Astrocyte of the spinal cord (primary cell): ENCODE measurements at places on chromosomes 16 and 17.

DNA sequence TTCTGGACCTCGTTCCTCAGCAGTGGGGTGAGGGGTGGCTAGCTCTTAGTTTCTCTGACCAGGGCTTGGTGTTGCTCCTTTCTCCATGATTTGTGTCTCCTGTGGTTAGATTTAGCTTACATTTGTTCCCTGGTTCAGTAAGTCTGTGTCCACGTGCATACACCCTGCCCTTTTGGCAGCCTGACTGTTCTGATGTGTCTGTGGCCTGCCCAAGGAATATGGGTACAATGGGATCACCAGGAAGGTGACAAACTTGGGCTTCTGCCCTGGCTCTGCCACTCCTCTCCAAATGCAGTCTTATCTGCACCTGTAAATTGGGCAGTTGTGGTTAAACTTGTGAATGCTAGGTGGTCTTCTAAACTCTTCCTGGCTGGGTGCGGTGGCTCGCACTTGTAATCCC is 17.5 kb downstream of the ALKBH5 start:
- DNase-seq: no peak

DNA sequence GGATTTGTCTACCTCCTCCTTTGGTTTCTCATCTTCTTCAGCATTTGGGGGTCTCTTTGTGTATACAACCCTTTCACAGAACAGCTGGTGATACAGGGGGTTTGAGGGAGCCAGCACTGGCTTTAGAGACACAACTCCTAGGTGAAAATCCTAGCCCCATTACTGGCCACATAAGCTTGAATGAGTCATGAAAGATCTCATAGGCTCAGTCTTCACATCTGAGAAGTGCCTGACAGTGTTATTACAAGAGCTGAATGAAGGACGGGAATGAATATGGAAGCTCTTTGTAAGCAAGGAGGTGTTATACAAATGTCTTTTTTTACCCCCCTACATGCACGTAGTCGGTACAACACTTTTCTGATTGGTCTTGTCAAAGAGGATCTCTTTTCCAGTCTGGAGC is 1.7 kb upstream of the B4GALNT2 start:
- DNase-seq: no peak

DNA sequence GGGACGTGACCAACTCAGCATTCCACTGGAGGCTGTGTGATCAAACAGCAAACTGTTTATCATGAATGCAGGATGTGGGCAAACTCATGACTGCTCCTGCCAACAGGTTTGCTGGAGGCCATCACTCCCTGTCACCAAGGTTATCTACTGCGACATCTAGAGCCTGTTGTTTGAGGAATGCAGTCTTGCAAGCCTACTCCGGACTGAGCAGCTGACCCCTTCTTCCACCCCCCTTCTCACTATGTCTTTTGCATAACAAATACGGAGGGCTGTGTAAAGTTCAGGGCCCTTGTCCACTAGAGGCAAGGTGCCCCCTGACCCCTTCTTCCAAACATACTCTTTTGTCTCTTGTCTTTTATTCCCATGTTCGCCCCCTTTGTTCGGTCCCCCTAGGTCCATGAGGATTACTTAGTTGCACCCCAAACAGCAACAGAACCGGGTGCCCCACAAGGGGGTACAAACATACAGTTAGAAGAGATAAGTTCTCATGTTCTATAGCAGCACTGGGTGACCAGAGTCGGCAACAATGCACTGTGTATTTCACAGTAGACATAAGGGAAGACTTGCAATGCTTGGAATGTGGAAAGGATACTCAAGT is 28.7 kb downstream of the MEAK7 start:
- no peak for DNase-seq

DNA sequence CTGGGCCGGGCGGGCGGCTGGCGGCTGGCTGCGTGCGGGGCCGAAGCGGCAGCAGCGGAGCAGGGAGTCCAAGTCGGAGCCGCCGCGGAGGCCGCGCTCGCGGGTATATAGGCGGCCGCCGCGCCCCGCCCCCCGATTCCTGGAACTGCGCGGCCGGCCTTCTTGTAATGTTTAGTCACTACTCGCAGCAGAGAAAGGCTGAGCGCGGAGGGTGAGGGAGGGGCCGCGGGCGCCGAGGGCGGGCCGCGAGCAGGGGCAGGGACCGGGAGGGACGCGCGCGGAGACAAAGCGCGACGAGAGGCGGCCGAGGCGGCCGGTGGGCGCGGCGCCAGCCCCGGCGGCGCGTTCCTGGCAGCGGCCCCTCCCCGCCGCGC is at the start of gene SOCS3:
Gene SOCS3, minus strand, starts transcription at position 81 of the 374 bp plus-strand sequence. CDS start 982 bp downstream, outside the sequence.
- DNase-seq: peak; percentile 99

DNA sequence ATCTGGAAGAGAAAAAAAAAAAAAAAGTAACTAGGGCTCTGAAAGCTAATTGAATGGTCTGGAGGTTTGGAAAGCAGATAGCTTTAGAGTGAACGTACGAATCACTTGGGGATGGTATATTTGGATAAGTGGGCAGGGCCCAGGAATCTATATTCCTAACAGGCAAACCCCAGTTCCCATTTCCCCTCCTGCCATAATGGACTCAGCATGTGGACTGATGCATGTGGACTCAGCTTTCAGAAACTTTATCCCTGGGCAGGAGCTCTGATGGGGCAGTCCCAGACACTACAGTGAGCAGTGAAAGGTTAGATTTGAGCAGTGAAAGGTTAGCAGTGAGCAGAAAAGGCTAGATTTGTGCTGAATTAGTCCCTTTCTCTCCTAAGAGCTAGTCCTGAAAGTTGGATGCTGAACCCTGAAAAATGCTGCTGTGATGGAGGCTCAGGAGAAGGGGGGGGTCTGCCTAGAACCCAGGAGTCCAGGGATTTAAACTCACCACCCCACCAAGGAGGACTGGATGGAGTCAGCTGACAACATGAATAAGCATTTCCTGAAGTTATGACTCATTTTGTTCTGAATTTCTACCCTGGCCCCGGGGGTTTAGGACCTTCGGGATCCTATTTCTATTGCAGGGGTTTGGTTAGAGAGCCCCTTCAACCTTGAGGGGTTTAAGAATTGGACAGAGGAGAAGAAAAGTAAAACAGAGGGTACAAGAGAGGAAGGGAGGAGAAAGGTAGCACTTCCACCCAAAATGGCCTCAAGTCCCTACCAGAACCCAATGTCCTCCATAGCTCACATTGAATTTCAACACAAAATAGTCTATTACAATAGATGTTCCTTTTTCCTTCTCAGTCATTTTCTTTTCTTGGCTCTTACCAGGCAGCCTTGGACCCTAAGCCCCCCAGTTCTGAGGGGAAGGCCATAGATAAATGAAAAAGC is 10.3 kb upstream of the FZD2 start:
- peak; percentile 69 for DNase-seq

DNA sequence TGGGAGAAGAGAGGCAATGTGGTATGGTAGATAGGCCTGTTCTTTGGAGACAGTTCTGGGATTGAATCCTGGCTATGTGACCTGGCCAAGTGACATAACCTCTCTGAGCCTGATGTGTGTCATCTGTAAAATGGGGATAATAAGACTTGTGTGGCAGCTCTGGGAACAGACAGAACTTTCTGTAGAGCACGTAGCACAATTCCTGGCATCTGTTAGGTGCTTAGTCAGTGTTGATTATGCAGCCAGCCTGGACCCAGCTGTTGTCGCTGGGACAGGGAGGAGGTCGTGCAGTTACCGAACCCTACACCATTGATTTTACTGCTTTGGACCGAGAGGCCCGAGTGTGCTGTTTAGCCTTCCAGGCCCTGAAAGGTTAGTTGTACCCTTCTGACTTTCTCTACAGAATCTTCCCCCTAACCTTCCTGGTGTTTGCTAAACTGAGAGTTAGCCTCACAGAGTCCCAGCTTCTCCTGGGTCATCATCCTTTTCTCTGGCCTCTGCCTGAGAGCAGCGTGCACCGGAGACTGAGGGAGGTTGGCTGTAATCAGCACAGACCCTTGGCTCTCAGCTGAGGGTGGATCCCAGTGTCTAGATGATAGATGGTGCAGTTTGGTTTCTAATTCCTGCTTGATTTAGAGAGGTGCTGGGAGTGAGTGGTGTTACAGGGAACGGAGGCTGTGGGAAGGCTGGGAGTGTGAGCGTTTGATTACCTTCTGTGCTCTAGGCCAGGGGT is 31.9 kb downstream of the MSI2 start:
- DNase-seq: no peak

GRCh38 chr17:76732734-76733617 is 4.2 kb downstream of the SRSF2 start:
- no peak for DNase-seq

DNA sequence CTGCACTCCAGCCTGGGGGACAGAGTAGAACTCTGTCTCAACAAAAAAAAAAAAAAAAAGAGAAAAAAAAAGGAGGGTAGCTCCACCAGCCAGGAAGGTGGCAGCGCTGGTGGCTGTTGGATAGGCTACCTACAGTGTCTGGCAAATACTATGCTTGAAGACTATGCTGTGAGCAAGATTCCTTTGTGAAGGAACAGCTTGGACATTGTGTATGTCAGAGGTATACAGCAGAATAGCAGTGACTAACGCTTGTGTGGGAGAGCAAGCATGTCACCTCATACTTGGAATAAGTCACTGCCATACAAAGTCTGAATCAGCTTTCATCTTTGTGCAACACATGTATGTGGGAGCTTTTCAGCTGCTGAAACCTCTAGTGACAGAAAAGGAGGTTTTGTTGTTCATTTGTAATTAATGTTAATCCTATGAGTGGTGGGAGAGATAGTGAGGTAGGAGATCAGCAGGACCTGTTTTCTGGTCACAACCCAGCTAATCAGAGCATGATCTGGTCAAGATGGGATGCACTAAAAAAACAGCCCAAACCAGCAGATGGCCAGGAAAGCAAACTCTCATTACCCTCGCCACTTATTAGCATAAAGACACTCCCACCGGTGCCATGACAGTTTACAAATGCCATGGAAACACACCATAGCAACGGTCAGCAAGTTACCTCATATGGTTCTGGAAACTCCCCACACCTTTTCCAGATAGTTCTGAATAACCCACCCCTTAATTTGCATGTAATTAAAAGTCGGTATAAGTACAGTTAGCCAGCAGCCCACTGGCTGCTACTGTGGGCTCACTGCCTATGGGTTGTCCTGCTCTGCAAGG is 6.8 kb upstream of the ITGAD start:
- DNase-seq: no peak

GRCh38 chr17:11487469-11487868 is 110.8 kb upstream of the DNAH9 start:
- DNase-seq: no peak

DNA sequence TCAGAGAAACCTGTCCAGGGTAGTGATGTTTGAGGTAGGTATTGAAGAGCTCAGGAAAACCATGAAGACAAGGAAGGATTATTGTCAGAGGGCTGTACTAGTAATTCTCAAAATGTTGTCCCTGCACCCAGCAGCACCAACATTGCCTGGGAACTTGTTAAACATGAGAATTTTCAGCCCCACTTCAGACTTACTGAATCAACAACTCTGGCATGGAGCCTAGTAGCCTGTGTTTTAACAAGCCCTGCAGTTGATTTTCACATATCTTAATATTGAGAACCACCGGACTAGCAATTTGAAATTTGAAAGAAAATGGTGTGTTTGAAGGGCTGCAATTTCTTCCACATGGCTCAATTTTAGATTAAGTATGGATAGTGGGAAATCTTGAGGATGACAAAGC is 2.8 kb upstream of the KIF2B start:
- no peak for DNase-seq

- no peak for DNase-seq
Observed at GRCh38 chr16:62967163-62967562, 930.9 kb upstream of the CDH8 start.

DNA sequence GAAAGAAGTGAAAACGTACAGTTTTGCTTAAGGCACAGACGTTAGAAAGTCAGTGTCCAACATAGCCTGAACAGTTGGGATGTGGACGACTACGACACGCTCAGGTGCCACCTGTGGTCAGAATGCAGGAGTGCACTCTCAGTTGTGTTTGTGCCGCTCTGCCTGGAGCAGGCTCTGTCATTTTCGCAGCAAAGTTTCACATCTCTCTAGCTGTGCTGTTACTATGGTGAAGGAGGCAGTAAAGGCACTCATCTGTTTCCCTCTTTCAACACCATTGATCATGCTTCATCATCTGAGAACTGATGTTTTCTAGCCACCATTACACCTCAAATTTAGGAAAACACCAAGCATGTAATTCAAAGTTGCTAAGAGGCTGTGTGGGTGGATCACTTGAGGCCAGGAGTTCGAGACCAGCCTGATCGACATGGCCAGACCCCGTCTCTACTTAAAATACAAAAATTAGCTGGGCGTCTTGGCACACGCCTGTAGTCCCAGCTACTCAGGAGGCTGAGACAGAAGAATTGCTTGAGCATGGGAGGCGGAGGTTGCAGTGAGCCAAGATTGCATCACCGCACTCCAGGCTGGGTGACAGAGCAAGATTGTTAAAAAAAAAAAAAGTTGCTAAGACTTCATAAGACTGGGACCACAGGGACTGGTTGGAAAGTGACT is 44.9 kb upstream of the DNAJA2 start:
- DNase-seq: peak; percentile 5

- no peak for DNase-seq
Observed at GRCh38 chr16:29702269-29702668, 23.3 kb downstream of the QPRT start.

DNA sequence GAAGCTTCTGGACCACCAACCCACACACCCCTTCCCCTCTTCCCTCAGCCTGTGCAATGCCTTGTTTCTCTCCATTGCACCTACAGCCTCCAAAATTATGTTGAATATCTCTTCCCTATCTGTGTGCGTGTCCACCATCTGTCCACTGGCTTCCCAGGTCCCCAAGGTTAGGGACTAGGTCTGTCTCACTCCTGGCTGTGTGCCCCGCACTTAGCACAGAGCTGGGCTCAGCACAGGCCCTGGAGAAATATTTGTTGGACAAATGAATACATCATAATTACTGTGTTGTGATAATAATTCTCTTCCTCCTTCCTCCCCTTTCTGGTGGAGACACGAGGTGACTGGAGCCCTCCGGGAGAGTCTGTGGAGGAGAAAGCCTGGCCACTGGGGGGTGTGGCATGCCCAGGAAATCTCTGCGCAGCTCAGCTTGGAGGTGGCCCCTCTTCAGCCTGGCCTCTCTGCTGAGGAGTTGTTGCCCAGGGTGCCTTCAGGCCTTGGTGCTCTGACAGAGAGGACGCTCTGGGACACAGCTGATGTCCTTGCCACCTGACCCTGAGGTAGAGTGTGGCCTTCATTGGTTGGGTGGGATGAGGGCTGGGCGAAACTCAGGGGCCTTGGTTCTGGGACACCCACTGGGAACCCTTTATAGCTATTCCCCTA is 3.3 kb upstream of the BRD7 start:
- DNase-seq: no peak

DNA sequence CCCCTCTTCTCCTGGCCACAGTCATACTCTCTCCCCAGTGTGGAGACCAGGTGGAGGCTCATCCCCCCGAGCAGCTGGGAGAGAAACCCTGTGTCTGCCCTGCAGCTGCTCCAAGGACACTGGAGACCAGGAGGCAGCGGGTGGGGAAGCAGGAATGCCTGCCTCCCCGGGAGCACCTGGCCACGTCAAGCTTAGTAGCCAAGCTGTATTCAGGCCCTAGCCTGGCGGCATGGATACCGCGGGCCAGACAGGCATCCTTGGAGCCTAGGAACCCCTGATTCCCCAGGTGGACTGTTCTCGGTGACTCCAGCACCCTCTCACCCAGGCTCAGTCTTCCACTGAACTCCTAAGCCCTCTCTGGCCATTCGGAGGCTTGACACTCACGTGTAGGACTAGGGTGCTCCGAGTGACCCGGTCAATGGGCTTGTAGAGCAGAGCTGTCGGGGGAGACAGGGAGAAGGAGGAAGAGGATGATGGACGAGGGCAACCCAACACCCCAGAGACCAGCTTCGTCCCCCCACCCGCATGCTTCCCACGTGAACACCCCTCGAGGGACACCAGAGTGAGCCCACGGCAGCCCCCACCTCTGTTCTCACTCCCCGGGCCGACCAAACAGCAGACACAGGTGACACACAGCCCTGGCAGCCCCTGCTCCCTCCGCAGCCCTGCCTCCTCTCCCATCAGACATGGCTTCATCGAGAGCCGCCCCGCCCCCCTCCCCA is 76.5 kb downstream of the TIMM22 start:
- DNase-seq: no peak
